NCI-H1436 treated with DMSO at 0.1 percent for 48 hours (cell line): ENCODE measurements at places on chromosomes 4 and X.

DNA sequence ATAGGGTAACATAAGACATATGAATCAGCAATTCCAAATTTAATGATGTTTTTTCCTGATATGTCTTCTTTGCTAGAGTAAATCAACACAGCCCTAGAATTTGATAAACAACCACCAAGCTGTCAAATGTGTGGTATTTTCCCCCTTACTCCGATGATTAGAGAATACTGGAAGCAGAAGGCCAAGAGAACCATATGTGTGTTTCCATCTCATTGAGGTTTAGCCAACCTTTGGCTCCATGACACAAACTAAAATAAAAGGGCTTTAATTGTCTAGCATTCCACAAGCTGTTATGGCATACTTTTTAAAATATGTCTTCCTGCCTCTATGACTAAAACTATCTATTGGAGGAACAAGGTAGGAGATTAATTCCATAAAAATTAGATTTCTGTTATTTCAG is 1222.4 kb upstream of the AGA start:
- DNase-seq: no peak

DNA sequence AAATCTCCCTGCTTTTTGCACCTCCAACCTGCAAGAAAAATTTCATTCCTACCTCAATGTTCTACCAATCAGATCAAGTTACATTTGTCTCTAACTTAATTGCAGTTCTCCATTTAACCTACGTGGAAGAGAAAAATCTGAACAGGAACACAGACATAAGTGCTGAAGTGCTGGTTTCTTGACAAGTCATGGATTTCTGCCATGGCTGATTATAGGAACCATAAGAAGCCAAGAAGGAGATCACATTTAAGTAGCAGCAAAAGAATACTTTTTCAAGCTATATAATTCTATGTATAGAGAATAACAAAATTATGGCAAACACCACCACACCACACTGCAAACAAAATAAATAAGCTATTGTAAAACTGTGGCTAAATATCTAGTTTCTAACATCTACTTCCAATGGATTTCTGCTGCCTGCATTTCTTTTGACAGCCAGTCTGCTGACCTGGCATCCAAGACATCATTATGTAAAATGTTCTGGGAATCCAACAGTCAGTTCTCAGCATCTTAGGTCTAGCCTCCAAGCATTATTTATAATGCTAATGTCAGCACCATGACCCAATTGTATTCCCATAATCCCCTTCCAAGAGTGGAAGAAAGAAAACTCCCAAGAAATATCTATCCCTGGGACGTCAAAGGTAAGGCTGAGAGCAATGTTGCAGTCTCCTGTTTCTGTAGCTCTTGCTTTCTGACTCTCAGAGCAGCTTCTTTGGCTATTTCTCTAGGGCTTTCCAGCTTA is 50.8 kb upstream of the GAB1 start:
- no peak for DNase-seq

DNA sequence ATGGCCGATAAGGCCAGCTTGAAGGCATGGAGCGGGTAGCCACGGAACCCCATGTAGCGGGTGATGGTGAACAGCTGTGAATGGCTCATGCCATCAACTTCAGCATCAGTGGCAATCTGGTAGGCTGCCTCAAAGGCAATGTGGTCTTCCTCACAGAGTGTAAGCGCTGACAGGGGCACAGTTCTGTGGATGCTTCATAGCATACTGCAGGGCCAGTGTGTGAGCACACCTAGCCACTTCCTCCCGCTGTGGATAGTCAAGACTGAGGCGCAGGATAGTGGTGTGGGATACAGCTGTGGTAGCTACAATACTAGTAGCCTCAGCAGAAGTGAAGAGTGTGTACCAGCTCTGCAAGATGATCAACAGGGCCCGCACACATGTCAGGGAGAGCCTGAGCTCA is 40.5 kb downstream of the C4orf33 start:
- no peak for DNase-seq

DNA sequence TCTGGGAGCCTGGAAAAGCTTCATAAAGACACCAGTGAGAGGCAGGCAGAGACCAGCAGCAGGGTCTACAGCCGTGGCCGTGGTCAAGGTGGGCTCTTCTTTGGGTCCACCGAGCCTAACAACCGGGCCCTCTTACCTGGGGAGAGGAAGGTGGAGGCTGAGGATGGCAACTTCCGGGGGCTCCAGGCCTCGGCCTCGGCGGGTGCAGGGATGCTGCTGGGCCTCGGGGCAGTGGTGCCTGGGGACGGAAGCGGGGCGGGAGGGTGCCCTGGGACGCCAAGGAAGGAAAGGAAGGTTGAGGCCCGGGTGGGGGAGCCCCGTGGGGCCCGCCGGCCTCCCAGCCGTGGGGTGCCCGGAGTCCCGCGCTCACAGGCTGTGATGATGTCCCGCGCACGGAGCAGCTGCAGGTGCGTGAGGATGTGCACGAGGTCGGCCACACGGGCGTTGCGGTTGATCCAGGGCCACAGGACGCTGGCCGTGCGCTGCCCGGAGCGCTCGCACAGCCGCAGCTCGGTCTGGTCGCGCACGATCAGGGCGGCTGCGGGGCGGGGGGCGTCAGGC is 561 bp downstream of the IRAK1 start:
- DNase-seq: no peak
